ENCODE measurements at places on chromosomes 3 and 15. TPM values are rescaled to one million over a fixed set of nuclear protein-coding genes. Genes with fewer than 3 reads are reported as not detected.

GDPGP1 gene
- 10.3 TPM for total RNA-seq

DNA sequence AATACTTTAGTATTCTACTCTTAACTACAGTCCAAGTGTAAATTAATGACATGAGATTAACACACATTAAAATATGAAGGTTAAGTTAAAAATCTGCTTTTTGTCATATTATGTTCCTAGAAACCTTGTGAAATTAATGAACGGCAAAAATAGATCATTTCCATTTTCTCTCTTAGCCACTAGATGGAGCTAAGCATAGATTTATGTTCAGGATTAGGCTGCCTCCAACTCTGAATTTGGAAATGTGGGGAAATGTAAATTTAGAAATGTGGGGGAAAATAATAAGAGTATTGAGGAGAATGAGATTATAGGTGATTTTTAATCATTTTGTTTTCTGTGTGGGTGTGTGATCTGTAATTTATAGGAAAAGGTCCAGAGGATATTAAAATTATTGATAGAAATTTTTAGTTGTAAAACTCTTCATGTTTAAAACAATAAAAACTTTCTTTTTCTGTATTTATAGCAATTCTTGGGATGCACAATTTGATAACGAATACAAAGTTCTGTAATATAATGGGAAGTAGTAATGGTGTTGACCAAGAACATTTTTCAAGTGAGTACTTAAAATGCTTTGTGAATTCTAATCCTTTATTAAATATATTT lies 59.2 kb downstream of the TMOD3 start:
- H3K4me3 ChIP-seq, result no peak overlapping the region
- no peak for DNase-seq
- H3K4me1 ChIP-seq, result no peaks in the 10 kb centered on the region
- H3K27ac ChIP-seq, result no peak overlapping the region
- H3K27me3 ChIP-seq, result no peaks in the 10 kb centered on the region

GRCh38 chr15:79878078-79878705 lies 18.6 kb downstream of the MTHFS start:
- DNase-seq, result no peak
- peaks cover under 1% of the 10 kb centered on the region for H3K4me1 ChIP-seq
- H3K4me3 ChIP-seq, result no peak overlapping the region
- H3K27ac ChIP-seq, result no peak overlapping the region

GRCh38 chr15:88873786-88874185 lies 21.6 kb downstream of the HAPLN3 start:
- H3K27me3 ChIP-seq, result no peaks in the 10 kb centered on the region
- no peak overlapping the region for H3K27ac ChIP-seq
- no peak for DNase-seq
- no peaks in the 10 kb centered on the region for H3K4me1 ChIP-seq
- no peaks in the 10 kb centered on the region for H3K36me3 ChIP-seq
- H3K4me3 ChIP-seq, result no peak overlapping the region

DNA sequence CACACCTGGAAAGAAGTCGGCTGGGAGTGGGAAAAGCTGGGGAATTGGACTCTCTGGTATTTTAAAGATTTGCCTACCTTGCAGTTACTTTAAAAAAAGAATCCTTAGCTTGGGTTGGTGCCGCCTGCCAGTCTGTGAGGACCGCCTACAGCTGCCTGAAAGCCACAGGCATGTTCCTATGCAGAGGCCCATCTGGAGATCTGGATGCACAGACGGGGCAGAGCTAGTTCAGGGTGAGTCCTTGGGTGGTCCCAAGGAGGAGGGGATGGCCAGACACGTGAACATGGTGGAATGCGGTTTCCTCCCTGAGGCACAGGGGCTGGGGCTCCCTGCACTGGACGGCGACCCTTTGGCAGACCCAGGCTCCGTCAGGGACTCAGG lies 113.2 kb upstream of the IQSEC1 start:
- H3K36me3 ChIP-seq, result no peaks in the 10 kb centered on the region
- DNase-seq, result no peak
- no peak overlapping the region for H3K27ac ChIP-seq
- H3K4me3 ChIP-seq, result no peak overlapping the region
- no peaks in the 10 kb centered on the region for H3K27me3 ChIP-seq

Data from CD8-positive, alpha-beta memory T cell (primary cell).